ENCODE measurements at places on chromosomes 5 and 9.
A peak's percentile ranks its signal among the peaks of the same experiment; 100 is the strongest.

- peak; percentile 37 for DNase-seq
Observed at GRCh38 chr5:89830691-89831090, 578.9 kb downstream of the CETN3 start.

DNA sequence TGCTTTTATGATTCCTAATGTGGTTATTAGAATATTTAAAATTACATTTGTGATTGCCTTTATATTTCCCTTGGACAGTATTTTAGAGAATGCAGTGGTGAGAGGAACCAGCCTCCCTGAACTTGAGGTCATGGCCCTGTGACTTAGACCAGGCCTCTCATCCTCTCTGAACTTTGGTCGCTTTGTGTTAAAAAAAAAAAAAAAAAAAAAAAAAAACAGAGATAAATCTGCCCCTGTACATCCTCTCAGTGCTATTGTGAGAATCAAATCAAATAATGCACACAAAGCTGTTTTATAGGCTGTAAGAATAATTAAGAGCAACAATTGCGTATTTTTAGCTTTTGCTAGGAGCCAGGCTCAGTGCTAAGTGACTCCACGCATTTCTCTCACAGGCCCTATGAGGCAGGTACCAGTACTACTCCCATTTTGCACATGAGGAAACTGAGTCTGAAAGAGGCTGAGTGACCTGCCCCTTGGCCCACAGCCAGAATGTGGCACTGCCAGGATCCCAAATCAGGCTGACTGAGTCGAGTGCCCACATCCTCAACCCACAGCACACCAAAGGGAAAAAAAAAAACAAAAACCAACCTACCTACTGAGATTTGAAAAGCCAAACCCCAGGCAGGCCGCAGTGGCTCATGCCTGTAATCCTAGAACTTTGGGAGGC is 110.3 kb upstream of the LARP1 start:
- no peak for DNase-seq

DNA sequence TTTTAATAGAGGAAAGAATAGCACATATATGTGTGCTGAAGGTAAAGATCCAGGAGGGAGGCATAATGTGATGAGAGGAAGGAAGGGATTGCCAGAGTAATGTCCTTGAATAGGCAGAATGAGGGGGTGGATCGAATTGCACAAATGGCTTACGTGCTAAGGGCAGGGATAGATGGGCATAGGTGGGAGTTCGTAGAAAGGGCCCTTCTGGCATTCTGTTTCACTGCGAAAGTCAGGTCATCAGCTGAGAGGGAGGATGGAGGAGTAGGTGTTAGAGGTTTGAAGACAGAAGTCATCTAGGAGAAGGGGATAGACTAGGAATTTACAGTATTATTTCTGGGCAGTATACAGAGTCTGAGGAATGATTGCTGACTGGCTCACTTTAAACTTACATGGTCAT is 32.1 kb downstream of the CNOT6 start:
- no peak for DNase-seq

DNA sequence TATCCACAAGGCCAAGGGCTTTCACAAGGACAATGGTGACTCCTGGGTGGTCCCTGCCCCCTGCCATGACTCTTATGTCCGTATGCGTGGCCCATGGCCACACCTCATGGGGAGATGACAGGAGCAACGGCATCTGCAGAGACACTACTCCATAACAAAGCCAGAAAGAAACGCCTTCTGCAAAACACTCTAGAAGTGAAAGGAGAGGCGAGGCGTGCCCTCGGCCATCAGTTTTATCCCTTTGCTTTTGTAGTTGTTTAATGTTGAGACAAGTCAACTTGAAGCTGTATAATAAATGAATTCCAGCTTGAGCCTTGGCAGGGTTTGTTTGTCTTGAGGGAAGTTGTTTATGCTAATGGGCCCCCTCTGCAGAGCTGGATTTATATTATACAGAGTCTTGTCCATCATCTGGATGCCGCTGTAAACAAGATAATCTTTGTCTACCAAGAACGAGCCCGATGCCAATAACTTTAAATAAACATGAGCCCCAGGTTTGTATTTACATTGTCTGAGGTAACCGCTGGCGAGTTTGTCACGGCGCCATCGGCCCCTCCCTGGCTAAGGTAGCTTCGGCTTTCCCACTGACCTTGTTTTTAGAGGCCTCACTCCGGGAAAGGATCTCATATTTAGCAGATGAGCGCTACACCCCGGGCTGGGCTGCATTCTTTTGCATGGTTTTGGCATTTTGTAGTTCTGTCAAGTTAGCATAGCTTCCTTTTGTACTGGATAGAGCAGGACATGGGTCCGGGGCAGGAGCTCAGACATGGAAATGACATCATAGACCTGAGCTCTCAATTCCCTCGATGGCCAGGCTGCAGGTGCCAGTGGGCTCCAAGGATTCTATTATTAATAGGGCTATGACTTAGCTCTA is 165.3 kb downstream of the ERCC6L2 start:
- no peak for DNase-seq

DNA sequence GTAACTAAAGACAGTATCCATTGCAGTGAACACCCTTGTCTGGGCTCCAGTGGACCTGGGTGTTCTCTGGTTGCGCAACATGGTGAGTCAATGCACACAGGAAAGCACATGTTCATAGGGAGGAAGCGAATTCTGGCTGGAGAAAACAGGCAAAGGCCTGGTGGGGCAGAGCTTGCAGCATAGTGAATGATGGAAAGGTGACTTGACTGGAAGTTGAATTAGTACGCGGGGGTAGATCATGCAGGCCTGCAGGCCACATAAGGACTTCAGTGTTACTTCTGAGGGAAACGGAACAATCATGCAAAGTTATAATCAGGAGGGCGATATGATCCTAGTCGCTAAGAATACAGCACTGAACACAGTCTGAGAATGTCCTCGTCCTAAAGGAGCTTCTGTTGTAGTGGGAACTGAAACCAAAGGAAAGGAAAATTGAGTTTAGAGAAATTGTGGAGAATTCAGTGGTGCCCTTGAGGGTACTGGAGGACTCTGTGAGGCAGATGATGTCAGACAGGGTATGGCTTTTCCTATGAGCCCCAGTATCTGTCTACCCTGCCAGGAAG is 71.9 kb upstream of the RANBP3L start:
- peak; percentile 85 for DNase-seq

DNA sequence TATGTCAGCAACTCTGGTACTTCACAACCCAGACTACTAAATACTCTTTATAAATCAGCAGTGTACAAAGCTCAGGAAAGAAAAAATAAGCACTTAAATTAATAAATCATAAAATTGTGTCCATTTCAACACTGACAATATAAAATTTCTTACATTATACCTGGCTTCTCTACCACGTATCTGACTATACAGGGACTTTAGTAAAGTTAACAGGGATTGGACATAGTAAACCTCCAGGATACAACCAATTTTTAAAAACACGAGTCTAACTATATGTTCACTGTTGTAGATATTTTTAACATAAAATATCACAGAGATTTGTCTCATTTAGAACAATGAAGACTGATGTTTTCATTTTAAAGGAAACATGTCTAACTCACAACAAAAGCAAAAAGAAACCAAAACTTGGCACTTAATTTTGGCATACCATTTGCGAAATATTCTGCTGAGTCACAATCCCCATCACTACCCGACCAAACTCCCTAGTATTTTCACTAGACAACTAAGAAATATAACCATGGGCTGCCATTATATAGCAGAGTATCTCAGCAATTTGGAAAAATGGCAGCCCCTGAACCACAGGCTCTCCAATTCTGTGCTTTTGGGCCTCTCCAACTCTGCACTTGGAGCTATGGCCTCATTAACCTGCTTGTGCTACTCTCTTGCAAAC is 14.4 kb downstream of the FAM169A start:
- peak; percentile 26 for DNase-seq

GRCh38 chr9:18154661-18155060 is 319.3 kb upstream of the ADAMTSL1 start:
- DNase-seq: peak; percentile 2

- DNase-seq: no peak
Observed at GRCh38 chr9:97874624-97875023, 21.6 kb downstream of the FOXE1 start.

DNA sequence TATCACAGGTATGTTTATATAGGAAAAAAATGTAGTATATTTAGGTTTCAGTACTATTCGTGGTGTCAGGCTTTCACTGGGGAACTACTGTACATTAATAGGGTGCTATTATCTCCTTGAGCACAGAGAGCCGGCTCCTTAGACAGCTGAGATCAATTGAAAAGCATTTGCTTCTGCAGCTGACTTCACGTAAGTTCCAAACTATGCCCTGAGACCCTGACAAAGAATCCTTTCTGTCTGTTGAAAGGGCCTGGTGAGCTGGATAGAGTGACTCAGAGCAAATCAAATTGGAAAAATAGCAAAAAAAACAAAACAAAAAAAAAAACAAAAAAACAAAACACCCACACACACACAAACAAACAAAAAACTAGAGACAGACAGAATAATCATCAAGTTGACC is 652.0 kb downstream of the MTRR start:
- no peak for DNase-seq

DNA sequence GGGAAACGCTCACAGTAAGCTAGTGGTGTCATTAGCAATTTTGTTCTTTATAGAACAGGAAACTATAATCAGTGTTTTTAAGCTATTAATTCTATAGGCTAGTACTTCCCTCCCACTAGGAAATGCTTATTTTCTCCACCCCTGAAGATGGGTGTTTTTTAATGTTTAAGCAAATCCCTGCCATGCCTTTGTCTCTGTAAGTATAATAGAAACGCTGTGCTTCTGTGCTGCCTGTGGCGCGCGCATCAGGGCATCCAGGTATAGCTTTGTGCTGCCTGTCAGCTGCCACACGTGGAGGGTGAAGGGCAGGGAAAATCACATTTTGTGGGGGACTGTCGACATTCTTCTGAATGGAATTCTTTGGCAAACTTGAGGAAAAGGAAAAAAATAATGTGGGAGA is 217.5 kb downstream of the RAB3C start:
- DNase-seq: no peak

DNA sequence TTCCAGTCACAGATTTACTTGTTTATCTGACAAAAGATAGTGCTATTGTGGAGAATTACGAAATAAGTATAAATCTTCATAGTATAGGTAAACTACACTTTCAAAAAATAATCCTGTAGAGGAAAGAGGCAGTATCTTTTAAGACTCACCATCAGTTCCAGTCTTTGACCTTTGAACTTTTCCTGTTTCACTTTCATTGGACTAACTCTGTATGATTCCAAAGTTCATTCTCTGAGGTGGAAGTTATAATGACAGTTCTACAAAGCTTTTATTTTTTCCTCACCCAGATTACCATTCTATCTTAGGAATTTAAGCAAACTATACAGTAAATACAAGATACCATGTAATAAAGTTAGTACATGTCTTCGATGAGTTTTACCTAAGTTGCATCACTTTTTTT is 901.3 kb upstream of the SEMA6A start:
- no peak for DNase-seq

GRCh38 chr5:13843175-13843846 is 101.2 kb downstream of the DNAH5 start:
- DNase-seq: no peak

All from fibroblast of skin of abdomen (primary cell).